Activated CD8-positive, alpha-beta T cell treated with anti-CD3 and anti-CD28 coated beads, Interleukin-2, amount 10 ng/mL, durations not matched to agents 7 days and 5 days (primary cell): ENCODE measurements at places on chromosomes 16 and 17.
A peak's percentile ranks its signal among the peaks of the same experiment; 100 is the strongest.

GRCh38 chr17:75983501-75984181 lies 4.6 kb downstream of the TEN1 start:
- no peak for DNase-seq

GRCh38 chr17:7884581-7885366 lies 3.8 kb upstream of the CHD3 start:
- peak; percentile 49 for DNase-seq

- peak; percentile 54 for DNase-seq
These were observed 2.5 kb upstream of the RAB11FIP4 start for GRCh38 chr17:31388770-31389656.

DNA sequence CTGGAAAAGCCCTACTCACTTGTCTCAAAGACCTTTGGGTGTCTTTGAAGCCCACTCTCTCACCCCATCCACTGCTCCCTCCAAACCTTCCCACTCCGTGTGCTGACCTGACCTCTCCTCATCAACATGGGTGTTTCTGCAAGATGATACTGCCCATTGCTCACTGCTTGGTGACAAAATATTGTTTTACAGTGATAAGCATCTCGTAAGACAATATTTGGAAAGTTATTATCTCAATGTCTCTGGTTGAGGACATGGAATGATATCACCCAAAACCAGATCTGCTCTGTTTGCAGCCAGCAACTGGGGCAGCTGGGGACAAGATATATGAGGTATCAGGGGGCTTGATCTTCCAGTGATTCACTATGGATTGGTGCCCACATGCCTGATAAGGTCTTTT lies 195.8 kb downstream of the SALL1 start:
- no peak for DNase-seq

DNA sequence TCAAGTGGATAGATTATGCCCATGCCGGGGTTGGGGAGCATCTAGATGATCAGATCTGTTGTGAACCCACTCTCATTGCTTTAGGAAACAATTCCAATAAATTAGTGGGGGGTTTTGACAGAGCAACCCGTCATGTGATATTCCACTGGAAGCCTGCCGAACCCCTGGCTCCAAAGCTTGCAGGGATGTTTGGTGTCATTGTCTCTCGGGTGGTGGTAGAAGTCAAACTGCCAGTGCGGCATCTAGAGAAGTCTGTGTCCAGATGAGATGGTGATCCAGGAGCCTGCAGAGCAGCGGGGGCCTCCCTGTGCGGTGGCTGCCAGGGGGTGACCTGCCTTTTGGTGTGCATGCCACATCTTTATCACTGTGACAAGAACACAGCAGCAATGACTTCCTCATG lies 91.7 kb downstream of the SHISA6 start:
- no peak for DNase-seq

- DNase-seq: no peak
These were observed 83.7 kb upstream of the CRHR1 start for GRCh38 chr17:45700171-45701090.

DNA sequence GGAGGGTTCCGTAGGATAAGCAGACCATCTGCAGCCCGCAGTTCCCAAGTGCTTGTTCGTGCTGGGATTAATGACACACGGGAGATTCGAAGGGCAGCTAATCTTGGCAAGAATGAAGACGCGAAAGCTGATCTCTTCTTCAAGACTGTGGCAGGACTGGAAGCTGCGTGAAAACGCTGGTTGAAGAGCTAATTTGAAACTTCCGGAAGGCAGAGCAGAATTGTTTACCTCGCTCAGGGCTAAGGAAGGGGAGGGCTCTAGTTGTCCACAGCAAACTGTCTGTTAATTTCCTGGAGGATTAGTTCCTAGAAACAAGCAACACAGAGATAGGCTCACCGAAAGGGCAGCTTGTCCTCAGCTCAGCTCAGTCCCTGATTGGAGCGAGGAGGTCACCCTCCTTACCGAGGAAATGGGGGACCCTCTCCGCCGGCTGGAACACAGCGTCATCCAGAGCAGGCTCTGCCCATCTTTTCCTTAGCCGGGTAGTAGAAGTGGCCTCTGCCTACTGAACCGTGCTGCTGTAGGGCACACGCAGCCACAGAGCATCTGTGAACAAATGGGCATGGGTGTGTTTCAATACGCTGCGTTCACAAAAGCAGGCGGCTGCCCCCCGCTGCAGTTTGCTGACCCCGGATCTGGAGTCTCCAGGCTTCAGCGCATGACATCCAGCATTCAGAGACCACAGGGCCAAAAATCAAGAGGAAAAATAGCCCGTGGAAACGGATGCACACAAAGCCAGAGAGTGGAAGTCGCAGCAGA lies 16.7 kb upstream of the BAIAP2 start:
- DNase-seq: peak; percentile 75

DNA sequence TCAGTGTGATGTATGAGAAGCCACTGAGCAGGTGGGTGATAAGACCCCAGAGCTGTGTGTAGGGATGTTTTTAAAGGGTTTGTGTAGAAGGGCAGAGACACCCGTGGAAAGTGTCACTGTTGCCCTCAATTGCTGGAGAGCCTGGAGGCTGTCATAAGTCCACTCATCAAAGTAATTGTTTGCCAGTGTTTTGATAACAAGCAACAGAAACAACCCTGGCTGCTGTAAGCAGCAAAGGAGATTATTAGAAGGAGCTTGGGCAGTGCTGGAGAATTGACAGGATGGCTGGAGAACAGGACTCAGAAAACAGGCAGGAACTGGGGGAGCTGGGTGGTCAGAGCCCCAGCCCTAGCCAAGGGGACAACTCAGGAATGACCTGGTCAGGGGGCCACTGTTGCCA lies 119.6 kb downstream of the CCDC182 start:
- no peak for DNase-seq

- no peak for DNase-seq
These were observed 200.1 kb downstream of the SALL1 start for GRCh38 chr16:50950955-50951354.

DNA sequence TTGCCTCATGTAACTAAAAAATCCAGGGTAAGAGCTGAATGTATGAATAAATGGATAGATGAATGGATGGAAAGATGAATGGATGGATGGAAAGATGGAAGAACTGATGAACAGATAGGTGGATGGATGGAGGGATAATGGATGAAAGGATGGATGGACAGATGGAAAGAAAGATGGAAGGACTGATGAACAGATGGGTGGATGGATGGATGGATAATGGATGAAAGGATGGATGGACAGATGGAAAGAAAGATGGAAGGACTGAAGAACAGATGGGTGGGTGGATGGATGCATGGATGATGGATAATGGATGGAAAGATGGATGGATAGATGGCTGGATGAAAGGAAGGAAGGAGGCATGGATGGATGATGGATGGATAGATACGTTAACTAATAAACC lies 11.9 kb downstream of the CHD9NB start:
- no peak for DNase-seq

DNA sequence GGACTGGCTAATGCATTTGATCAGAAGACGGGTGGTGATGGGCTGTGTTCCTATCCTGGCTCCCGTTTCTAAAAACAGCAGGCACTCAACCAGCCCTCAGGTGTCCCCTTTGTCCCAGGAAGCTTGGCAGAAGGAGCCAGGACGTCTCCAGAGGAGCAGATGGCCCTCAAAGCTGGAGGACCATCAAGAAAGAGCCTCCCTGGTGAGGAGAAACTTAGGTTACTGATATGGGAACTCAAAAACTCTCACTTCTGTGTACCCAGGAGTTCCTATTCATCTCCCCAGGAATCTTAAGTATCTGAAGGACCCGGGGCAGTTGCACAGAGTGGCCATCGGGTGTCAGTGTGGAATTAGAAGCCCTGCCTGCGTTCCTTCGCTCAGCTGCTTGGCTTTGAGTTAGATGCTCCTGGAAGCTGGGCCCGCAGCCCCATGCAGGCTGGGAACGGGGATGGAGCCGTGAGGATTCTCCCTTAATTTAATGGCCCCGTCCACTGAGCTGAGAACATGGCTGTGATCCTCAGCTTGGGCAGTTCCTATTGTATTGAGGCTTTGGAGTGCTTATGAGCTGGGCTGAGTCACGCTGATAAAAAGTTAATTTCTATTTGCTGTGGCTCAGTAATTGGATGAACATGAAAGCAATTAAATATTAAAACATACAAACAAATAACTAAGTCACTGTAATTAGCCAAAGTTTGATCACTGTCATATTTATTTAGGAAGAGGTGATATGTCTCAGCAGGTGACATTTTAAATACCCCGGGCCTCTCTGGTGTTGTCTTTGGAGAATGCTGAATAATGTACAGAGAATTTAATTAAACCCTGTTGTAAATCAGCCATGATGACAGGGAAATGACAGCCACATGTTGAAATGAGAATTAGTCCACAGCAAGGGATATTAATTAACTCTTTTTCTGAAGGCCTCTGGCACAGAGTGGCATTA lies 402.1 kb downstream of the SEC14L1 start:
- DNase-seq: peak; percentile 78

DNA sequence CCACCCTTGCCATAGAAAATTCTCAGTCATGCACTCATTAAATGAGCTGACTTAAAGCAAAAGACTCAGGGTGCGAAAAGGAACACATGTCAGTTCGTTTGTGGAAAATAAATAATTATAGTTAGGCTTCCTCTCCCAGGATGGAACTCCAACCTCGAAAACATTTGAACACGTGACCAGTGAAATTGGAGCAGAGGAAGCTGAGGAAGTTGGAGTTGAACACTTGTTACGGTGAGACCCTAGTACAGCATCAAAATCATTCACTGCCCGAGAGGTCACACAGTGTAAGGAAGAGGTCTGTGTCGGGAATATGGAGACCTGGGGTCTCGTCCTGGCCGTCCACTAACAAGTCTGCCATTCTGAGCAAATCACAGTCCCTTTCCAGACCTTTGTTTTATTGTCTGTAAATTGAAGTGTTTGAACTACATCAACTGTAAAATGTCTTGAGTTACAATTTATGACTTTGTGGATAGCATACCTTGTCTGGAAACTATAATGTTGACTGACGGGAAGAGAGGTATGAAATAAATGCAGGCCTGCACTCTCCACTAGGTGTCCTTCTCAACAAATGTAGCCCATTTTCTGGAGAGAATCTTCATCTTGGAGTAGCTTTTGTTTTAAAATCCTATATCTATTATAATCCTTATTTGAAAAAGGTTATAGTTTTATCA lies 7.7 kb downstream of the PSMD7 start:
- no peak for DNase-seq

DNA sequence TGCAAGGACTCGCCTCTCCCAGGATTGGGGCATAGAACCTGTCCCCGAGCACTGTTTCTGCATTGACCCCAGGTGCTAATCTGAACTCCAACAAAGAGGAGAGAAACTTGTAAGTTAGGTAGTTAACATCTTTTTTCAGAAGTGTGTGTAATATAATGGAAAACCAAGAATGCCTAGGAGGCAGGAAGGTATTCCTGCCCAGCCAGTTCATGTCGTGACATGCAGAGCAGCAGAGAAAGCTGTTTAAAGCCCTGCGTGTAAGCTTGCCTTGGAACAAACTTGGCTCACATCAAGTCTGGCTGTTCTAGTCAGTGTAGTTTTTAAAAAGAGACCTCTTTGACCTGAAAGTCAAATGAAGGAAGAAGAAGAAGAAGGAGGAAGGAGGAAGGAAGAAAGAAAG lies 2.1 kb upstream of the GNA13 start:
- DNase-seq: no peak

DNA sequence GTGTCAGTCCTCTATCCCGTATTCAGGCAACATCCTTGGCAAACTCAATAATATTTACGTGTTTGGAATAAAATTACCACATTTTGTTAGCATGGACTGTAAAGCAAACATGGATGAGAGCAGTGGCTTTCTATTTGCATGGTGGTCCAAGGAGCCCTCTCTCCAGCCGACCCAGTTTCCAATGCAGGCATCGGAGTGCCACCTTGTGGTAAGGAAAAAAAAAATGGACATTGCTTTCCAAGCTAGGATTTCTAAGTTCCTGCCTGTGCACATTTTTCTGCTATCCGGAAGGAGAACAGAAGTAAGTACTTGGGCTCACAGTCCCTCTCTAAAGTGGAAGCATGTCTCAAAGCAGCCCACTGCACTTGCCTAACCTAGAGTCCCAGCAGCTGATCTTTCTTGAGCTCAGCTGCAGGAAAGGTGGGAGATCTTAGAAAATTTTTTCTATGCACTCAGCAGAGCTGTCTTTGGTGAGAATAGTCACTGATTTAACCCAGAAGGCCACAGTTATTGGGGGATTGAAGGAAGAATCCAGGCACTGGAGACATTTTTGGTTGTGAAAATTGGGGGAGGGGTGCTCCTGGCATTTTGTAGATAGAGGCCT lies 46.0 kb upstream of the ERCC4 start:
- no peak for DNase-seq

- DNase-seq: no peak
These were observed 5.4 kb downstream of the RNF222 start for GRCh38 chr17:8392274-8392673.

GRCh38 chr16:7688811-7689210 lies 356.2 kb downstream of the RBFOX1 start:
- DNase-seq: no peak

DNA sequence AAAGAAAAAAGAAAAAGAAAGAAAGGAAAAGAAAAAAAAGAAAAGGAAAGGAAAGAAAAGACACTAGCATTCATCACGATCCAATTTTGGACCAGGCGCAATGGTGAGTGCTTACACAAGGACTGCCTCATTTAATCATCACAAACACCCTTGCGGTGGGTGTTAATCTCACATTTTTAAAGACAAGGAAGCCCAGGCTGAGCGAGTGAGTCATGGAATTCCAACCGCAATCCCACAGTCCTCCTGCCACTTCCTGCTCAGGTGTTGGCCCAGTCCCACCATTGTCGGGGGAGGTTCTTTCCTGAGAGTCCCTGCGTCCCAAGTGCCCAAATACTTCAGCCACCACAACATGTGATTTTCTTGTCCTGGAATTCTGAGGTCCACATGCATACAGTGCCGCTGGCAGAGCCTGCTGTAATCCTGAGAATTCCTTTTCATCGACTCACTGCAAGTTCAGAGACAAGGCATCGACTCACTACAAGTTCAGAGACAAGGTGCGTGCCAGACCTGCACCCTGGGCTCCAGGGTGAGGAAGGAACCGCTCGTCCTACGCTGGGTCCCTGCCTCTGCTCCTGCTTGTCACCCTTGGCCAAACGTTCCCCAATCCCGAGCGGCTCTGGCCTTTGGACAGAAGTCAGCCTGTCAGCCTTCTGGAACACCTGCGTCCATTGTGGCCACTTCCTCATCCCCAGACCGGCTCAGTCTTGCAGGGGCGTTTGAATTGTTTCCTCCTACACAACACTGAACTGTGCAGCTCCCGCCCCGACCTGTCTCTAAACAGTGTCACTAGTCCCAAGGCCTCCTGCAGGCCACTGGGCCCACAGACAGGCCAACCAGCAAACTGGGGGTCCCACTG lies 5.8 kb downstream of the ZG16B start:
- no peak for DNase-seq
